ENCODE measurements at places on chromosomes 5 and 9.

DNA sequence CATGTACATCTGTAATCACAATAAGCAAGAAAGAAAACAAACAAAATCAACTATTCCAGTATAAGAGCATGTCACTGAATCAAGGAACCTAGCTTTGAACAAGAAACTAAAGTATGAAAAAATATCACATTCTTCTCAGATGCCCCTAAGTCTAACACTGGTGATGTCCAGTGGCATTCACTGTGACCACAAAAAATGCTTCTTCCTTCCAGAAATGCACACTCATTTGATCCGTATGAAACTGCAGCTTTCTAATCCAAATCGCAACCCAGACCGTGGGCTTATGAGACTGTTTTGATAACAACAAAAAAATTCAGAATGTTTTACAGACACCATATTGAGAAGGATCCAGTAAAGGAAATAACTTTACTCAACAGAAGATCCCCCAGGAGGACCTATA lies 320.1 kb upstream of the TARS1 start:
- DNase-seq, result no peak

GRCh38 chr9:37760416-37761161 lies 7.0 kb downstream of the TRMT10B start:
- DNase-seq, result no peak

DNA sequence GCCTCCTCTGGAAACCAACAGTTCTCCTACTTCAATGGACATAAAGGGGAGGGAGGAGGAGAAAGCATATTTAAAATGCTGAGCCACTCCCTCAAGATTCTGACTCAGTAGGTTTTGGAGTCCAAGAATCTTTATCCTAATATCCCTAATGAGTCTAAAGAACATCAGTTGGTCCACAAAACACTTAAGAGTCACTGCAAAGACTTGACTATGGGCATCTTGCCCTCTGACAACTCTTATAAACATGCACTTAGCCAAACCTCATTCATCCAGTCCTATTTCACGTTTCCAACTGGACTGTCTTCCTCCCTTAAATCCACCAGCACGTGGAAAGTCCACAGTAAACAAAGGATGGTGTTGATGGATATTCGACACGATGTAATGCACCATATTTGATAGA lies 172.5 kb downstream of the FAM114A2 start:
- DNase-seq, result no peak

GRCh38 chr9:21778304-21778703 lies 24.1 kb upstream of the MTAP start:
- DNase-seq, result no peak

DNA sequence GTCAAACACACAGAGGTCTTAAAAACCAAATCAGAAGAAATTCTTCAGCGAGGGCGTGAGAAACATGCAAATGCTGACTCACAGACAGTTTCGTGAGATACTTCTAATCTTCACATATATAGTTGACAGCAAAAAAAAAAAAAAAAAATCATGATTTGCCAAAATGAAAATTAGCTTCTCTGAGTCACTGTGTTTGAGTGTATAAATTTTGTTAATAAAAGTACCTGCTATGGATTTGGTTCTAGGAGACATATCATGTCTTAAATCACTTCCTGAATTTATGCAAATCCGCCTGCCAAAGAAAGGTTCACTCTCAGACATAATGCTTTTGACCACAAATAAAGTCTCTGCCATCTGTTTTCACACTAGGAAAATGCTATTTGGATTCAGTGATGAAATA lies 114.3 kb downstream of the SLC1A3 start:
- DNase-seq, result no peak

DNA sequence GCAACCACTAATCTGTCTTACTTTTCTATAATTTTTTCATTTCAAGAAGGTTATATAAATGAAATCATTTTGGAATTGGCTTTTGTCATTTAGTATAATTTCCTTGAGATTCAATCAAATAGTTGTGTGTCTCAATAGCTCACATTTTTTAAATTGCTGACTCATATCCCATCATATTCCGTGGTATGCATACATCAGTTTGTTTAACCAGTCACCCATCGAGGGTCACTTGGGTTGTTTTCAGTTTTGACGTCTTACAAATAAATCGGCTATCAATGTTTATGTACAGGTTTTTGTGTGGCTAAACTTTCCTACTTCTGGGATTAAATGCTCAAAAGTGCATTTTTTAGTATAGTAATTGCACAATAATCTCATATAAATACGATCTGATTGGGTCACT lies 185.5 kb downstream of the TAF11L14 start:
- DNase-seq, result no peak

GRCh38 chr5:55438998-55439397 lies 95.8 kb downstream of the PLPP1 start:
- no peak for DNase-seq
